ENCODE measurements at places on chromosomes 3 and 15.

DNA sequence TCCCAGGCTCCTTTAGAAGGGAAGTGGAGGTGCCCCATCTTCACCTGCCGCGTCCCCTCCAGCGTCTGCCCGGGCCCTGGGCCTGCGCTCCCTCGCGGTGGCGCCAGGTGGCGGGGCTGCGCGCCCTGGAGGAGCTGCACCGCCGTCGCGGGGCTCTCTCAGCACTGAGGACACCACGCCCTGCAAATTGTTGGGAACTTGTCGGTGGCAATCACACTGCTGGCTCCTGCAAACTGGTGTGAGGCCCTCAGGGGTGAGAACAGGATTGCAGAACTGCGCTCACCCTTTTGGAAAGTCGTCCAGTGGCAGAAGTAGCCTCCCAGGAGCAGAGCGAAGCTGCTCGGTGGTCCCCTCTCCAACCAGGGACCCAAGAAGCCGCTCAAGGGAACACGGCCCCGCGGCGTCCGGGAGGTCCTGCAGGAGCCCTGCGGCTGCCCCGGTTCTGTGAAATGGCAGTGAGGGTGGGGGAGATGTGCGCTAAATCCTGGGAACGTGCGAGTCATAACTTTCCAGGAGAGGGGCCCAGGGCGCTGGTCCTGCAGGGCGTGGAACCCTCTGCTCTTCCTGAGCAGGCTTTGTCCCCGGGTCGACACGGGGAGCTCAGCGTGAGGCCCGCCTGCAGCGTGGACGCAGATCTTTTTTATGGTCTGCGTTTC, 995 bp upstream of the LRRK1 start:
- peak; percentile 43 for DNase-seq

- DNase-seq, result no peak
Measured at GRCh38 chr3:129016720-129017483, 15.8 kb downstream of the EFCC1 start.

- no peak for DNase-seq
Measured at GRCh38 chr3:192642651-192643050, 84.7 kb downstream of the FGF12 start.

- no peak for DNase-seq
Measured at GRCh38 chr3:195286115-195286872, 15.3 kb upstream of the XXYLT1 start.

DNA sequence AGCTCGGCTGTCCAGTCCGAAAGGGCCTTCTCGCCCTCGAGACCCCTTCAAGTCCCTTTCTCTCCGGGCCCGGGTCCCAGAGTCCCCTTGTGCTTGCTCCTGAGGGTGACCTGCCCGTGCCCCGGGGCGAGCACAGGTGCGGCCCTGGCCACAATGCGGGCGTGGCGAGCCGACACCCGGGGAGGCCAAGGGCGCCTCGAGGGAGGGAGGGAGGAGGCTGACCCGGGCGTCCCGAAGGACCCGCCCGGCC, 810 bp upstream of the MEF2A start:
- no peak for DNase-seq

DNA sequence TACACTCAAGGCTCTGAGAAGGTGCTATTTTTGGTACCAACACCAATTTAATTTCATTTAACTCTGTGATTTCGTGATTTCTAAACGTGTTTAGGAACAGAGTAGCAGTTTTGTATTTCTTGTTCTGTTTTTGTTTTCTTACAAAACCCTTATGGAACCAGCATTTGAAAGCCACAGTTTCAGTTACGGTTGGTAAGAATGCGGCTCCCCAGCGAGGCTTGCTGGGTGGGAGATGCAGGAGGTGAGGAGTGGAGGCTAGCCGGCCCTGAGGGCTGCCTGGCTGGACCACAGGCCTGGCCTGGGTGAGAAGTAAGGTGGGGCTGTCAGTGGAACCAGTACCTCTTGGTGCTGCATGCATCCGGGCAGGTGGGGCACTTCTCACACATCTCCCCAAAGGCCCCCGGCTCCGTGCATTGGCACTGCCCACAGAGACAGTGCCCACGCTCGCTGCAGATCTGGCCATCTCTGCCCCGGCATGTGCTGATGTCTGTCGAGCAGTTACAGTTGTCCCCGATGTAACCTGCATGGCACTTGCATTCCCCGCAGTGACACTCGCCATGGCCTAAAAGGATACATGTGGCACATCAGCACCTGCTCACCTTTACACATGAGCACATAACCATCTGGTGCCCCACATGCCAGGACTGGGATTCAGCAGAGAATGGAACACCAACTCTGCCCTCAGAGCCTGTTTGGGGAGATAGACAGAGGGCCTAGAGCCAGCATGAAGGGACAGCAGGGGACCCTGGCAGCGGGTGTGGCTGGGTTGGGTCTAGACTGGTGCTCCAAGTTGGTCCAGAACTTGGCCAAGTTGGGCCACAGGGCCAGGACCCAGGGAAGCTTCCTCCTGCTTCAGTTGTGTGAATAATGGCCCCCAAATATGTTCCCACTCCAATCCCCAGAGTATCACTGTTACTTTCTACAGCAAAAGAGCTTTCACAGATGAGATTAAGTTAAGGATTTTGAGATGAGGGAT, 43.4 kb downstream of the UMPS start:
- no peak for DNase-seq

- DNase-seq, result no peak
Measured at GRCh38 chr3:193821151-193821668, 228.2 kb downstream of the OPA1 start.

DNA sequence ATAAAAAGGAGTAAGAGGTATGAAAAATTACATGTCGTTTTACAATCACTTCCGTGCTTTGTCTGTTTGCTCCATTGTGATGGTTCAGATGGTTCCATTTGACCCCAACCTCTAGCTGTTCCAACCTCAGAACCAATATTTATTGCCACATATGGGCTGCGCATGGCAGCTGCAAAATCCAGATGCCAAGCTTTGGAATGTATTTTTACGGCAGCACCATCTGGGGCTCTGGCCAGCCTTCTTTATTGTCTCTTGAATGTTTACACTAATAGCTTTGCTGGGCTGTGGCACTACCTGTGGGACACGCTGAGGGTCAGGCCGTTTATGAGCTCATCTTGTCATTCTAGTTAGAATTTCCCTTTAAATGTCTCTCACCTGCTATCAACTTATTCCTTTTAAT, 219.8 kb downstream of the ROBO2 start:
- no peak for DNase-seq

DNA sequence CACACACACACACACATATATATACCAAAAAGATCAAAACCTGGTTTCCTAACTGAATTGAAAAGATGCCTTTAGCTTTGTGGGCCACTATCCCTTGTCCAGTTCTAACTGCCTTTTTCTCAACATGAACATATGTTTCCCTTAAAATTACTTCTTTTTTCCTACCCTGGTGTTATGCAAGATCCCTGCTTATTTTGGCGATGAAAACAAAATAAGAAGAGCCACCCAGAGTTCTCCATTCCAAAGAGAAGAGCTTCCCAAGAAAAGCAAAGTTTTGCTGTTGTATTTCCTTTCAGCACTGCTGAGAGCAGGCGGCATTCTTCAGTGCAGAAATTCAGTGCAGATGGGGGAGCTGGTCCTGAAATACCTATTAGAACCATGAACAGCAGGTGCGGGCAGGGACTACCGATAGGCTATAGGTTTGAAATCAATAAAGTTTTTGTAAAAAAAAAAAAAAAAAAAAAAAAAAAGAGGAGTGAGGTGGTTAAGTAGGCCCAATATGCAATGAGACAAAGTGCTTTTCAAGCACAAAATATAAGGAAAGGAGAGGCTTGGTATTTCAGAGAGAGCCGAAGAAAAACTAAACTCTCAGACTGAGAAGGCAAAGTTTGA, 238.0 kb downstream of the FOXP1 start:
- DNase-seq, result no peak

- no peak for DNase-seq
Measured at GRCh38 chr3:150956376-150956775, 16.2 kb downstream of the CLRN1 start.

DNA sequence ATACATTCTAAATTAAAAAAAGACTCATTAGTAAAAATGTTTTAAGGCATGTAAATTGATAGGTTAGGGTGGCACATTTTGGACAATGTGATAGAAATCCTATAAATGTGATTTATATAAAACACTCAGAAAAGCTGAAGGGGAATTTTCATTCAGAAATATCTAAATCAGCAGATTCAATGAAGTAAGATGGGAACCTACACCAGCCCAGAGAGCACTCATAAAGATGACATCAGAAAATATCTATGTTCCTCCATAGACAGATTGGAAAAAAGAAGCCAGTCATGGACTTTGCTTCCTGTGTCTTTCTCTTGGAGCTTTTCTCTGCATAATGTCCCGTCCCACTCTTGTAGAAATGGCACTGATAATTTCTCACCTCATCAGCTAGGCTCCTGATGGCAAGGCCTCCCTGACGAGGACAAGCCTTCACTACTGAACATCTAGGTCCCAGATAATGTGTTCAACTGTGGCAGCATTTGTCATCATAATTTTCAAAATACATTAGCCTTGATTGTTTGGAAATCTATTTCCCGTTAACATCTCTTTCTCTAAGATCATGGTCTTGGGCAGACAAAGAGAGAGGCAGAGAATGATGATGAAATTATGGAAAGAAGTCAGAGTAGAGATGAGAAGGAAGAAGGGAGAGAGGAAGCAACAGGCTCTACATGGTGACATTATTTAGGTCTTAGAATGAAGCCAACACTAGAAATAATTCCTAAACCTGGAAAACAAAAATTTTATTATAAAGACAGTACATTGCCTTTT, 354.4 kb downstream of the NTRK3 start:
- no peak for DNase-seq

DNA sequence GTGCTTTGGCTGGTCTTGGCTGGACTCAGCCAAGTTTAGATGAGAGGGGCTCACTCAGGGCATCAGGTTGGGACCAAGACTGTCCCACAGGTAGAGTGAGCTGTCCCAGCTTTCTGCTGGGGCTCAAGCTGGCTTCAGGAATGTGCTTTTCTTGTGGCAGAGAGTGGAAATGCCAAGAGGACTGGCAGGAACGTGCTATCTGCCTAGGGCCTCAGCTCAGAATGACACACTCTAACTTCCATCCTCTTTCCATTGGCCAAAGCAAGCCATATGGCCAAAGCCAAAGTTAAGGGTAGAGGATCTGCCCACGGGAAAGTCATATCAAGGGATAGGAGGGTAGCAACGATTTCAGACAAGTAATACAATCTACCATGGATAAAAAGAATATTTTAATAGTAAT, 178.8 kb downstream of the ABHD5 start:
- no peak for DNase-seq

DNA sequence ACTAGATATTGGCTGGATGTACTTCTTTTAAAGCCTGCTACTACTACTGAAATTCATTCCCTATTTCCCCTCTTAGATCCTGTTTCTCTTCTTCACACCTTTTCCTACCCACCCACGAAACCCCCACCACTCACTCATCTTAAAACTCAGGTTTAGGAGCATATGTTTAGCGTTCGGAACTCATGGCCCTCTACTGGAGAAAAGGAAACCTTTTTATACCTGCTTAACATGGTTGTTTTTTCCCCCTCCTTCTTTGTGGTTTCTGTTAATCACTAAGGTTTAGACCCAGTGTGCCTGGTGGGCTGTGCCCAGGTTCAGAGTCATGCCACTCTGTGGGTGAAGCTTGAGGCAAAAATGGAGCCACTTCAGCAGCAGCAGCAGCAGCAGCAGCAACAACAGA, 2.6 kb downstream of the ARID3B start:
- no peak for DNase-seq

GRCh38 chr15:49038382-49038781, 7.9 kb downstream of the SECISBP2L start:
- DNase-seq, result no peak

GRCh38 chr3:61631108-61631769, 69.9 kb downstream of the PTPRG start:
- DNase-seq, result no peak

- DNase-seq, result no peak
Measured at GRCh38 chr3:197088370-197088769, 58.8 kb upstream of the MELTF start.

DNA sequence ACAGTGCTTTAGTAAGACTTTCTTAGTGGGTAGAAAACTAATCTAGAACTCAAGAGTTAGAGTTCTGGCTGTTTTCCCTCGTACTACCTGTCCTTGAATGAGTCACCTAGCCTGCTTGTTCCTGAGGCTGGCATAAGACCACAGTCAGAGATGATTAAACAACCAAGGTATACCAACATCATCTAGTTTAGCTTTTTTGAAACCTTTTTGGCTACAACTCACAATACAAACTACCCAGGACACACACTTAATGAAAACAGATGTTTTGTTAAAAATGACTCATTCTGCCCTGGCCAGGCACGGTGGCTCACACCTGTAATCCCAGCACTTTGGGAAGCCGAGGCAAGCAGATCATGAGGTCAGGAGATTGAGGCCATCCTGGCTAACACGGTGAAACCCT, 4.6 kb downstream of the MCCC1 start:
- DNase-seq, result no peak

- DNase-seq, result peak; percentile 65
Measured at GRCh38 chr3:57007521-57008460, 52.7 kb upstream of the SPATA12 start.

DNA sequence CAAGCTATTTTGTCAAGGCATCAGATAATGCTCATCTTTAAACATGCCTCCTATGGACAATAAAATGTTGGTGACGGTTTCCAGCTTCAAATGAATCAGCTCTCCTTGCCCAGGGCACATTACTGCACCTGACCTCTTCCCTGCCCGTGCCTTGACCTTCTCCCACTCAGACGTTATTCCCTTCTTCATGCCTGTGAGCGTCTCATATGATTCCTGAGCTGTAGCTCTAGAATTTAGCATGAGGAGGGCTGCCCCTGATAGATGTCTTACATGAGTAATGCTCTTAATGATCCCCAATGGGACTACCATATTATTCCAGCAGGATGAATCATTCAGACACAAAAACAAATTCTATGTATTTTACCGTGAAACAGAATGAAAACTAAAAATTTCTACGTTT, 762.7 kb downstream of the ROBO1 start:
- DNase-seq, result no peak

DNA sequence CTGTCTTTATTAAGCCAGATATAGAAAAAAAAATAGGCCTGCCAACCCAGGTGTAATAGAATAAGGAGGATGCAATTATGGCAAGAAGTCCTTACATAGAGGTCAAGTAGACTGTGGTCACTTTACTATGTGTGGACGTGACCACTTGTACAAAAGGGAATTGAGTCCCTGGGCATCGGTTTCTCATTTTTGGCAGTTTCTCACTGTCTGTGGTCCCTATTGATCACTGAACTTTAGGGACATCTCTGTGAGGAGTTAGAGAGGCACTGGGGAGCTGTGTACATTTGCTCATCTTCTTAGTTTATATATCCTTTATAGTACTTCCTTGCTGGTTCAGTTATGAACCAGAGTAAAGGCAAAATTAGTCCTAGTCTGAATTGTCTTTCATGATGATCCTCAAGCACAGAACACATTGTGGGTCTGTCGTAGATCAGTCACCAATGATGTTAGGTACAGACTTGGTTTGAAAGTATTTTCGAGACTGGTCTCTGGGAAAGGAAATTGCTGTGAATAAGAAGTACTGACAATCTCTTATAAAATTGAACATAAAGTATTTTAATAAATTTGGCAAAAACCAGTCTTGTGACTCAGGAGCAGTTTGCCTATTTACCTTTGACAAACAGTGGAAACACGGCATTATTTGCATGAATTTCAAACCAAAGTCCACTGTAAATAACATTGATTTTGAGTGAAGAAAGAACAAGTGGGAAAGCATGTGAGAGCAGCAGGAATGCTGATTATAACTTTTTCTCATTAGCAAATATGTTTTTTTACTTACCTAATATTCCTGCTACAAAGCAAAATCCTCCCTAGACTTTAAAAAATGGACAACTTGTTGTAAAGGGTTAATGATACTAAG, 218.9 kb upstream of the DPH6 start:
- no peak for DNase-seq

Data from skin of body (tissue), 3 donors.